ENCODE measurements at places on chromosomes 7 and 10. TPM values are rescaled to one million over a fixed set of nuclear protein-coding genes. Genes with fewer than 3 reads are reported as not detected.

DNA sequence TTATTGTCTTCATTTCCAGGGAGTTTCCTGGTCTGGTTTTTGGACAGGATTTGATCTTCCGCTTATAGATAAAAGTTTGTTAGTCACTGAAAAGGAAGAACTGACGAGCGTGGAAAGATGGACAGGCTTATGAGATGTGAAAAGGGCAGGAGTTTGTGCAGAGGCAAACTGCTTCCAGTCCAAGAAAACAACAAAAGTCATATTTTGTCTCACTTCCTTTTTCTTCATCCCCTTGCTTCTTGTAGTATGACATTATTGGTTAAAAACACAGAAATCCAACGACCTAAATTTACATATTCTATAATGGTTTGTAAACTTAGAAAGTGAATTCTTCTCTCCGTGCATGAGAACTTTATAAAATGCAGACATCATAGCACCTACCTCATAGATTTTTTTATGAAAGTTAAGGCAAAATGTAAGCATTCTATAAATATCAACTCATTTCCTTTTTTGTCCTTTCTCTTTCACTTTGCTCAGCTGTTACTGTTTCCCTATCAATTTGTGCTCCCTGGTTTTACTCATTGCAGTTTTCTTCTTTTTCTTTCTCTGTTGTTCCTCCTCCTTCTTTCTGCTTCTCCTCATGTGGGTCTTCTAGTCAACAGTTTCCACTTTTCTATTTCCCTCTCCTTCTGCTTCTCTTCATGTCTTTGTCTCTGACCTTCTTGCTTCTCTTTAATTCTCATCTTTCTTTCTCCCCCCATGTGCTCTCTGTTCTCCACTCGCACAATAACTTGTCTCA, 370.2 kb downstream of the ARL4A start:
- no peak for DNase-seq

GRCh38 chr10:3761904-3762303, 23.1 kb downstream of the KLF6 start:
- DNase-seq, result no peak

DNA sequence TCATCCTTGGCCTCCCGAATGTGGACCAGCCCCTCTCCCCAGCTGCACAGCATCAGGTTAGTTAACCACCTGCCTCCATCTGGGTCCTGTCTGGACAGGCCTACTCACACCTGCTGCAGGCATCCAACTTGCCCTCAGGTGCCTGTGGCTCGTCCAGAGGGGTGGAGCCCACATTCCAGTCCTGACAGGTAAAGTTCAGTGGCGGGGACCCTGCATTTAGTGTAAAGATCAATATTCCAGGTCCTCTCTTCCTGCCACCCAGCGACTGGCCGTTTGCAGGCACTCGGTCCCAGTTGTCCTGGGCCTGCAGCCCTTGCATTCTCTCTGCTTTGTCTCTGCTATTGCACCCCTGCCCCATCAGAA, 15.0 kb downstream of the HTRA1 start:
- DNase-seq, result no peak

GRCh38 chr7:106423821-106424475, 139.2 kb upstream of the NAMPT start:
- DNase-seq, result no peak

GRCh38 chr10:3494131-3494837, 290.7 kb downstream of the KLF6 start:
- no peak for DNase-seq

DNA sequence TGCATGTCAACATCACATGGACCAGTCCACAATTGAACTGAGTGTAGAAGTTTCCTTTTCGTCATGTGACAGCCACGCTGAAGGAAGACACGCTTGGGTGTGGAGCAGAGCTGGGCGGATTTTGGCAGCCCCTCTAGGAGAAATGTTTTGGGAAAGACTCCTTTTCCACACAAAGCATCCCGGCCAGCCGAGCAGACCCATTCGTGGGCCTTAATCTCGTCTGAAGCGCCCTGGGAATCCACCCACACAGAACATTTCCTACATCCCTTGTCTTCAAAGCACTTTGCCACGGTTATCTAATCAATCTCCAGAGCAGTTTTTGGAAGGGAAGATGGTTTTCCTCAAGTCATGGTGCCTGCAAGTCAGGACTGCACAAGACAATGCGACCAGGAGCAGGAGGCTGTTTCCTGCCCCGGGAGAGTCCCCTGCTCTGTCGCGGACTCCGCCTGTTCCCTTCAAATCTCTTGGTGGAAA, 8.4 kb upstream of the IFT22 start:
- no peak for DNase-seq

DNA sequence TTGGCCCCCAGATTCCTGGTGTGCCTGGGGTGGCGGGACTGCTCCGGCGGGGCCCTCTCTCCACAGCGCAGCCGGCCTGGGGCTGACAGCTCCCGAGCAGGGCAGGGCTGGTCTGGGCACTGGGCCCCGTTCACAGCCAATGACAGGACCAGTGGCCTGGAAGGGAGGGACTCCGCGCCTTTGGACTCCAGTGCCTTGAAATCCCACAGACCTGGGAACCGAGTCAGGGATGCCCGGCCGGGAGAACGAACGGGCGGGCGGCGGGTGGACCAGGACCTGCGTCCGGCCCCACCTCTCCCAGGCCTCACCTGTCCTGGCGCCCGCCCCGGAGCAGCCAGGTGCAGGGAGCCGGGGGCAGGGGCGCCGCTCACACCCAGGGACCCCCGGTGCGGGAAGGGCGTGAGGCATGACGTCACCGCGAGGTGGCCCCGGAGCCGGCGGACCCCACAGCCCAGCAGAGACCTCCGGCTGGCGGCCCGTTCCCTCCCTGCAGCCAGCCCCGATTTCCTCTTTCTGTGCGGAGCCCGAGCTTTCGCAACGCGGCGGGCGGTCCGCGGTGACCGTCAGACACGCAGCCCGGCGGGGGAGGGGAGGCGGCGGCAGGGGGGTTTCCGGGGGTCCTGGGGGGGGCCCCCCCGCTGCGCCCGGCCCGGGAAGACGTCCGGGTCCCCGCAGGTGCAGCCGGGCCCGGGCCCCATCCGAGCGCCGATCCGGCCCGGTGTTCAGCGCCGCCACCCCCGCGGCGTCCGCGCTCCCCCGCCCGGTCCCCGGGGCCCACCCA, 743 bp downstream of the ADAP1 start:
- DNase-seq, result no peak

GRCh38 chr7:155724327-155725005, 80.0 kb downstream of the RBM33 start:
- no peak for DNase-seq

DNA sequence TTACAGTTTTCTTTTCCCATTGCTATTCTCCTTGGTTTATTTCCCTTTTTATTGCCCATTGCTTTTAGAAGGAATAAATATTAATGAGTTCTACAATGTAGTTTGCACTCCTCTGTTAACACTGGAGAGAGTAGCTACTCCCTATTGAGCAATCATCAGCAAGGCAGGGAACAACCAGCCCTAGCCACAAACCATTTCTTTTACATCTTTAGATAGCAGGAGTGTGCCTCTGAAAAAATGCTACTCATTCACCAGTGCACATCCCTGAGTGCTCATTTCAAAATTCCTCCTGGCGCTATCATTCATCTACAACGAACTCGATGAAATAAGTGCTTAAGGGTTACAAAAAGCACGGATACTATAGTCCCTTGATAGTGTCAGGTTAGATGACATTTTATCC, 252.9 kb downstream of the THSD7A start:
- DNase-seq, result no peak

DNA sequence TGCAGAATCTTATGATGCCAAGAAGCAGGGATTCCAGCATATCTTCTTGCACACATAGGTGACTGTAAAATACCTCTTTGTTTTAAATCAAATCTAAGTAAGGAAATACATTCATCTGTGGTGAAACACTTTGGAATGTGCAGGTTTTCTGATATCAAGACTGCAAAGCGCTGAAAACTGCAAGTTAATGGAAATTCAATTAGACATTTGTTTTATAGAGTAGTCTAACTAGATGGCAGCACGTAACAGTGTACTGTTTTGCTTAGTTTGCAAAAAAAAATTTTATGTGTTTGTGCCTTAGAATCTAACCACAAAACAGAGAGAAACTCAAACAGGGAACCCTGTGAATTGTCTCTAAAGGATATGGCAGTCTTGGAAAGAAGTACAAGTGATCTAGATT, 259.2 kb downstream of the HDAC9 start:
- peak; percentile 7 for DNase-seq

DNA sequence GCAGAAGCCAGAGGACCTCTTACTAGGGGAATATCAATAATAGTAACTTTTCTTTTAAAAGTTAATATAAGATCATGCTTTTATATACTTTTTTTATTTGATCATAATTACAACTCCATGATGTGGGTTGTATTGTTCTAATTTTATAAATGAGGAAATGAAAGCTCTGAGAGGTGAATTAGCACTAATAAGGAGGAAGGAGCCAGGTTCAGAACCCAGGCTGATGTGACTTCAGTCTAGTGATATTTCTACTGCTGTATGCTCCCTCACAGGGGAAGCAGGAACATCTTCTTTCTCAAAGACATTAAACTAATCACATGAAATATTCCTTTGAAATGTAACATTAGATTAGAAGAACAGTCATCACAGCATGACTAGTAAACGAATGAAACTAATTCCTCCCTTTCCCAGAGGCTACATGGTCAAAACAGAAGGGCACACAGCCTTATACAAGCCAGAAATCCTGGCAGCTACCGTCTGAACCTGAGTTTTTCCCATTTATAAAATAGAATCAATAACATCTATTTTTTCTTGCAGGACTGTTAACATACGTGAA, 81.4 kb upstream of the GJD4 start:
- DNase-seq, result no peak

- peak; percentile 46 for DNase-seq
These were observed 975 bp upstream of the USP54 start for GRCh38 chr10:73591935-73592699.

- no peak for DNase-seq
These were observed 51.3 kb downstream of the WIPF3 start for GRCh38 chr7:29857654-29858053.

- no peak for DNase-seq
These were observed 155.8 kb downstream of the MLLT10 start for GRCh38 chr10:21689881-21690280.

GRCh38 chr7:70392256-70392876, 739.6 kb upstream of the GALNT17 start:
- peak; percentile 58 for DNase-seq

DNA sequence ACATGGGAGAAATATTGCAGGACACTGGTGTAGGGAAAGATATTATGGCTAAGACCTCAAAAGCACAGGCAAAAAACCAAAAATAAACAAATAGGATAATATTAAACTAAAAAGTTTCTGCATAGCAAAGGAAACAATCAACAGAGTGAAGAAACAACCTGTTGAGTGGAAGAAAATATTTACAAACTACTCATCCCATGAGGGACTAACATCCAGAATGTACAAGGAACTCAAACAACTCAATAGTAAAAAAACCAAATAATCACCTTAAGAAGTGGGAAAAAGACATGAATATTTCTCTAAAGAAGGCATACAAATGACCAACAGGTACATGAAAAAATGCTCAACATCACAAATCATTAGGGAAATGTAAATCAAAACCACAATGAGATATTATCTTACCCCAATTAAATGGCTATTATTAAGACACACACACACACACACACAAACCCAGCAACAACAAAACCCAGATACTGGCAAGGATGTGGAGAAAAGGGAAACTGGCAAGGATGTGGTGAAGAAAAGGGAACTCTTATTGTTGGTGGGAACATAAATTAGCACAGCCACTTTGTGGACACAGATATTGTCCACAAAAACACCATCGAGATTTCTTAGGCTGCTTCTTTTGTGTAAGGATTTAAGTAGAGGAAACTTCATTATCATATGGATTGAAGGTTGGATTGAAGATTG, 9.8 kb upstream of the RAB18 start:
- no peak for DNase-seq

- DNase-seq, result no peak
These were observed 472.4 kb downstream of the TFEC start for GRCh38 chr7:115558161-115558560.

DNA sequence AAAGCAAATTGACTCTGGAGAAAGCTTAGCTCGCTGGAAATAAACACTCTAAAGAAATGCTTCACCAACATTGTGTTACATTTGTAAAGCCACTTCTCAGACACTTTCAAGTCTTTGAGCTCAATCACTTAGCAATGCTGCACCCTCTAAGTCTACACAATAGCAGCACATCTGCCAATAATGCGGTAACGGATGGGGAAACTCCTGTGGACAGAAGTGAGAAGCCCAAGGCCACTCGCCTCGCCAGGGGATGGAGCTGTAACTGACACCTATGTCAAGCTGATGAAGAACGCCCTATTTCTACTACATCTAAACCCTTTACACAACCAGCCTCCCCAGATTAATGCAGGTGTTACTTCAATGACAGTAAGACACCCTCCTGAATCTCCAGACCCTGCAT, 167.7 kb downstream of the SFMBT2 start:
- DNase-seq, result no peak

GRCh38 chr10:81288544-81288943, 586.5 kb upstream of the NRG3 start:
- DNase-seq, result no peak

GRCh38 chr7:122675011-122675410, 23.9 kb downstream of the RNF133 start:
- DNase-seq, result peak; percentile 35

DNA sequence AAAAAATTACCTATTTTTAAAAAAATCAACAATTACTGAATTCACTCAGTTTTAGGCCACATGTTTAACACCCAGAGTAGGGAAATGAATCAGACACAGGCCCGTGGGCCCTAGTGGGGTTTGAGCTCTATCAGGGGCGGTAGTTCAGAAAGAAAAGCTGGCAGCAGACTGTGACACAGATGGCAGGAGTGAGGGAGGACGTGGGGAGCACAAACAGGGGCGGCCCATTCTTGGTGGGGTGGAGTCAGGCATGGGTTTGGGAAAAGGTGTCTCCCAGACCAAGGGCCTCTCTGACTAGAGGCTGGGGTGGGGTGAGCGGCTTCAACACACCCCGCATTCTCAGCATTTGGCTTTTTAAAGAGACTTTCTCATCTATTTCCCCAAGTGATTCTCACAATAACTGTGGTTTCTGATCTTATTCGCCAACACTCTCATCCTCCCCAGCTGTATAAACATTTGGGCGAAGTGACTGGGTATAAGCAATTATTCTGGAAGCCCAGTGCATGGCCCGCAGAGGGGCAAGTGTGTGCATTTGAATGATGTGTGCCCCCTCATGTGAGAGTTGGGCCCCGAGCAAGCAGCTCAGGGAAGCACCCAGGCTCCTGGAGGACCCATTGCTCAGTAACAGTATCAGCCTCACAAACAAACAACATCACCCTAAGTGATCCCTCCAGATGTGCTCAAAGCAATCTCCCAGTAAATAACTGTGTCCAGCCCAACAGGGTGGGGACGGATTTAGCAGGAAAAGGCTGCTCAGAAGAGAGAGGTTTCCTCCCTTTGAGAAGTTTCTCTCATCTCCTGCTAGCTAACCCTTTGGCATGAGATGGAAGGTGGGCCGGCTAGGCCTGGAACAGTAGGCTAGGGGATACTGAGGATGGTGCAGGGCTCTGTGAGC, 437.6 kb upstream of the ZMIZ1 start:
- peak; percentile 47 for DNase-seq

PFKFB3 gene
- 21.0 TPM for total RNA-seq

CPXM2 gene
- total RNA-seq, result 7.8 TPM

MYH16 gene
- total RNA-seq, result not detected

BLNK gene
- 2.2 TPM for total RNA-seq

POLD2 gene
- 62.7 TPM for total RNA-seq

CLDN3 gene
- 9.9 TPM for total RNA-seq

LAMB4 gene
- total RNA-seq, result 3.1 TPM

NUTM2D gene
- 3.5 TPM for total RNA-seq

CPA4 gene
- total RNA-seq, result 2.4 TPM

EBLN1 gene
- not detected for total RNA-seq

AVL9 gene
- total RNA-seq, result 39.8 TPM
